ENCODE measurements at places on chromosomes 2 and 18.

GRCh38 chr2:202269585-202269984, 4.0 kb downstream of the NOP58 start:
- DNase-seq: no peak

DNA sequence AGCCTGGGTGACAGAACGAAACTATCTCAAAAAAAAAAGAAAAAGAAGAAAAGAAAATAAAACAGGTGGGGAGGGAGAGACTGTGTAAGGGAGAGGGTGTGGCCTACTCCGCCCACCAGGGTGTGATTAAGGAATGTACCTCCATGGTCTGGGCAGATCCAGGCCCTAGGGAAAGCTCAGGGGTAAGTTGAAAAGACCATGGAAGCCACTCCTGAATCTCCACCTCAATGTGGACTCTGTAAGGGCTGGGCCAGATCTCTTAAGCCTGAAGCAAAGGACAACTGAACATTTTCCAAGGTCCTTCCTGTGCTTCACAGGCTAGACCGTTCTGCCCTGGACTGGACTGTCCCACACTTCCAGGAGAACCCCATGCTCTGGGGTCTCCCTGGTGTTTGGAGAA, 9.7 kb upstream of the ATG16L1 start:
- DNase-seq: no peak

DNA sequence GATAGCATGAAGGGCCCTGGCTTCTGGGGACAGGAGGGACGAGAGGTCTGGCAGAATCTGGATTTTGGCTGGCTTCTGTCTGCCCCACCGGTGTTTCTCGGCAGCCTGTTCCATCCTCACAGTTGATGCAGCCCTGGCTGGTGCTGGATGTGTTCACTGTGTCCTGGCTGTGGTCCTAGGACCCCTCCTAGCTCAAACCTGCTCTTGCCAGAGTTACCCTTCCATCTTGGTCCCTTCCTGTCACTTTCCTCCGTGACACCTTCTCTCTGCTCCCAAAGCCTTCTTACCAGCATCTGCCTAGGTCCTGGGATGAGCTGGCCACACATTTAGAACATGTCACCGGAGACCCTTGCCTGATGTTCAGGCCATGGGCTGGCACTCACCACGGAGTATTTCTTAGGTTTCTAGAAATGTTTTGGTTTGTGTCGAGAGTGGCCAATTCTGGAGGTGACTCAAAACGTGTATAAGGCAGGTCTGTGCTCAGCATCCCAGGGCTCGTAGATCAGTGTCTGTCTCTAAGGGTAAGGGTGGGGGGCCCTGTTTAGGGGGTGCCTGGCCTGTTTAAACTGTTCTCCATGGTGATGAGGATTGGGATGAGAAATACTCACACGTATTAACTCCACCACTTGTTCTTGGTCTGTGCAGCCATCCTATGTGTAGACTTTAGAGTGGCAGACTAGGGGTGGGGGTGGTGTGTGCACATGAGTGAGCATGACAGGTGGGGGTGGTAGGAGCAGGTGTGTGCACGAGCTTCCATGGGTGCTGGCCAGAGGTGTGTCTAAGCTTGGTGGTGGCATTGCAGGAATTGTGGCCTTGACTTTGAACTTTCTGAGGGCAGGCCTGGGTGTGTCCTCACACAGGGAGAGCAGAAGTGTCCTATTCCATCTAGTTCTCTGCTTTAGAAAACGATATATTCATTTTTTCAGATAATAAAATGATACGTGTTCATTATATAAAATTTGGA, 162.7 kb downstream of the DYSF start:
- DNase-seq: no peak

GRCh38 chr18:70221156-70221914, 15.8 kb upstream of the RTTN start:
- DNase-seq: no peak

DNA sequence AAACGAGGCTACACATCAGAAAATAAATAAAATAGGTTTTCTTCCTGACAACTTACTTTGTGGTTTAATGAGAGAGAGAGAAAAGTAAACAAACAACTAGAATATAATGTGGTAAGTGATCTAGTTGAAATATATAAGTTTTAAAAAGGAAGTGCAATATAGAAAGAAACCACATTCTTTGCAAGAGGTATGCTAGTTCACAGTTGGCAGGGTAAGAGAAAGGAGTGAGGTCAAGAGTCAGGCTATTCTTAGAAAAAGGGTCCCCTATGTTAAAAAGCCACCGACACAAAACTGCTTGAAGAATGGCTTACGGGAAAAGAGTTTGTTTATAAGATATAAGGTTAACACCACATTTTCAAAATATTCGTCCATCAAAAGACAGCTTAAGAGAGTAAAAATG, 462.1 kb downstream of the ERBB4 start:
- no peak for DNase-seq

DNA sequence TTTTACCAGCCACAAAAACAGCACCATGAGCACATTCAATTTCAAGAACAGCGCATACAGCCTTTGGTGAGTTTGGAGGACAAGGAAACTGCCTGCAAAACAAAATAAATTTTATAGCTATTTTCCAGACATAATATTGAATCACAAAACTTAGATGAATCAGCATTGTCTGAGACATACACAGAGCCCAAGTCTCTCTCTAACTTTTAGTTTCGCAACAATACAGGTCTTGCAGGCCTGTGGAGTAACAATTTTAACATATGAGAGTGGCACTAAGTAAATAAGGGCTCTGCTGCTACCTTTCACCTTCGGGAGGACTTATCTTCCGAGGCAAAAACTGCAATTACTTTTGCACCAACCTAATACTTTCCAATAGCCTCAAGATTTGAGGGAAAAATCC, 56.1 kb upstream of the PEX13 start:
- DNase-seq: no peak

GRCh38 chr2:130877258-130877657, 40.5 kb downstream of the ARHGEF4 start:
- no peak for DNase-seq

- no peak for DNase-seq
Observed at GRCh38 chr2:104412384-104412783, 441.5 kb upstream of the POU3F3 start.

DNA sequence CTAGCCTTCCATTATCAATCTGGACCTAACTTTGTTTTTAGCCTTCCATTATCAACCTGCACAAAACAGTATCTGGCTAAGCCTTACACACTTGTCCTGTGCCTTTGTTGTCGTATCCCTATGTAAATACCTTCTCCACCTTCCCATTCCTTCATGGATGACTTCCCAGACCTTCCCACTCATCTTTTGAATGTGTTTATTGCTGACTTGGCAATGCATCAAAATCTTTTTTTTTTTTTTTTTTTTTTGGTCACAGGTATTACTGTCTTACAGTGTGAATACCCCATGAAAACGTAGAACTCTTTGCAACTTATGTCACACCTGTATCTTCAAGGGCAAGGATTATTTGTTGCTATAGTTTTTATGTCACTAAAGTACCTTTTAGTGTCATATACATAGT, 25.7 kb downstream of the RPE start:
- no peak for DNase-seq

- DNase-seq: no peak
Observed at GRCh38 chr2:140248623-140249022, 1468.4 kb upstream of the NXPH2 start.

Data from stimulated activated CD4-positive, alpha-beta T cell treated with anti-CD3 and anti-CD28 coated beads, Interleukin-1b, Interleukin-23, amount 100 ng/mL, for 1 hour (primary cell).